ENCODE measurements at places on chromosomes 2 and 18.

GRCh38 chr2:179239195-179239594 lies 25.4 kb downstream of the SESTD1 start:
- no peak for DNase-seq

GRCh38 chr18:73614812-73615211 lies 532.8 kb downstream of the FBXO15 start:
- no peak for DNase-seq

GRCh38 chr2:118721817-118722551 lies 125.5 kb downstream of the EN1 start:
- DNase-seq: no peak

DNA sequence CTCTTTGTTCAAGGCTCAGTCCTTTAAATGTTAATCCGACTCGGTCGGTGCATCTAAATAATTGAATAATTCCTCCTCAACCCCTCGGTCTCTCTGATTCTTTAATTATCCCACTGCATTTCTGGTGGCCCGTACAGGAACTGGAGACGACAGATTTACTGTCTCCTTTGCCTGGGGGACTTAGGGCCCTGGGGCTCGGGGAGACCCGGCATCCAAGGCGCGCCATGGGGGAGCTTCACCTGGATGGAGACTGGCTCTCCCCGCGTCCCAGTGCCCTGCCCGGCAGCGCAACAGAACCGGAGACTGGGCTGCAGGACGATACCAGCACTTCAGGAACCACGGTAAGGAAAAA lies 47.7 kb upstream of the SELENOI start:
- no peak for DNase-seq

GRCh38 chr18:27378431-27379095 lies 193.5 kb upstream of the CHST9 start:
- no peak for DNase-seq

DNA sequence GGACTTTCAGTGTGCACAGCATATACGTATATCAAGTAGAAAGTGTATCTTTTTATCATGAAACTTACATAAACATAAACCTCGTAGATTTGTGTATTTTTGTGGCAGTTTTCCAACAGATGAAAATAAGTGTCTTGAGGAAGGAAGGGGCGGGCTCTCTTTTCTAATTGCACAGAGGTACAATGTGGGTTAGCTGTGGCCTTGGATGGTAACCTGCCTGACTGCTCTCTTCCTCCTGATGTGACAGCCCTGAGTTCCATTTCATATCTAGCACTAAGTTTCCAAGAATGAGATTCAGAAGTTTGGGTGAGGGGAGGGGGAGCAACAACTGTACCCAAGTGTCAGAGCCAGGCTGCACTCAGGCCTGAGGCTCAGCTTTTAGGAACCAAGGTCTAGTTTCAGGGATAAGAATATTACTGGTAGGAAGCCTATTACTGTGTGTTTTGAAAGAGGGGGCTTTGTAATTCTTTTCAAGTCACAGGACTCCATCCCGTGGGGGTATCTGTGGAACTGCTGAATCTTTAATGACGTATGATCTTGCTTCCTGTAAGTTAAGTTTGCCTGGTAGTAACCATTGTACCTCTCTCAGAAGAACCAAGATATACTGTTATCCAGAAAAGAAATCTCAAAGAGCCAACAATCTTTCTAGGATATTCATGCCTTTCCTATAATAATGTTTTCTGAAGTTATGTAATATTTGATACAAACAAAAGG lies 483.7 kb downstream of the PTPRM start:
- DNase-seq: no peak

- no peak for DNase-seq
These were observed 64.4 kb downstream of the IL1R2 start for GRCh38 chr2:102056079-102056581.

- no peak for DNase-seq
These were observed 120.9 kb upstream of the NRP2 start for GRCh38 chr2:205561441-205561840.

DNA sequence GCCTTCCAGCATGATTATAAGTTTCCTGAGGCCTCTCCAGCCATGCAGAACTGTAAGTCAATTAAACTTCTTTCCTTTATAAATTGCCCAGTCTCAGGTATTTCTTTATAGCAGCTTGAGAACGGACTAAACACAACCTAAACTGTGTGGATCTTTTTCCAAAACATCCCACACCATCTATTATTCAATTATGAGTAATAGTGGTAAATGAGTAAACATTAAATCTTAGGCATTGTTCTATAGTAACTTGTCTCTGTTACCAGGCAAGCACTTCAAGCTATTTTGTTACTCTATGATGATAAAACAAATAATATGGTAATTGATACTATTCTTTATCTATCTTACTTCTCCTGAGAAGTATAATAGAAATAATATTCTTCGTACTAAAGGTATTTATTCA lies 536.9 kb upstream of the CHAC2 start:
- no peak for DNase-seq

DNA sequence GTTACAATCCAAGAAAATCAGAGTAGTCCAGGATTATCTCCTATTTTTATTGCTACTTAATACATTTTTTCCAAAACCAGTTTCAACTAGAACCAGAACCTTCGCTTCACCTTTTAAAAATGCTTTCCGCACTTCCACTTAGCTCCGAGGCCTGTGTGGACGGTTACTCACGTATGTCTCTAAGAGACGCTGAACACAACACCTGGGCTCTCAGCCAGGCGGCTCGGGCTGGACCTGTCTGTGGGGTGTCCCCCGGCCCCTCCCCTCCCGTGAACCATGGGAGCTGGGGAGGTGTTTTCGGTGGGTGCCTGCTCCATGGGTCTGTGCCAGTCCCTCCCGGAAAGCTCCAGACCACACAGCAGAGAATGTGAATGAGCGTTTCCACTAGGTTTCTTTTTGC lies 223.8 kb downstream of the GLI2 start:
- no peak for DNase-seq

DNA sequence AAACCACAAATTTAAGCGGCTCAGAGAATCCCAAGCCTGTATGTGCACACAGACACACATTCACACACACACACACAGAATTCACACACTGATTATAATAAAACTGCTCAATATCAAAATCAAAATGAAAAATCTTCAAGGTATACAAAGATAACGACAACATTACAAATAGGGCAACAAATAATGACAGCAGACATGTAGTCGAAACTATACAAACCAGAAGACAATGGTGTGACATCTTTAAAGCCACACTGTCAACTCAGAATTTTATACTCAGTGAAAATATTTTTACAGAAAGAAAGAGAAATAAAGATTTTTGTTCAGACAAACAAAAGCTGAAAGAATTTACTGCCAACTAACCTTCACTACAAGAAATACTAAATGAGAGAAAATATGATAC lies 333.4 kb downstream of the INSIG2 start:
- DNase-seq: no peak

DNA sequence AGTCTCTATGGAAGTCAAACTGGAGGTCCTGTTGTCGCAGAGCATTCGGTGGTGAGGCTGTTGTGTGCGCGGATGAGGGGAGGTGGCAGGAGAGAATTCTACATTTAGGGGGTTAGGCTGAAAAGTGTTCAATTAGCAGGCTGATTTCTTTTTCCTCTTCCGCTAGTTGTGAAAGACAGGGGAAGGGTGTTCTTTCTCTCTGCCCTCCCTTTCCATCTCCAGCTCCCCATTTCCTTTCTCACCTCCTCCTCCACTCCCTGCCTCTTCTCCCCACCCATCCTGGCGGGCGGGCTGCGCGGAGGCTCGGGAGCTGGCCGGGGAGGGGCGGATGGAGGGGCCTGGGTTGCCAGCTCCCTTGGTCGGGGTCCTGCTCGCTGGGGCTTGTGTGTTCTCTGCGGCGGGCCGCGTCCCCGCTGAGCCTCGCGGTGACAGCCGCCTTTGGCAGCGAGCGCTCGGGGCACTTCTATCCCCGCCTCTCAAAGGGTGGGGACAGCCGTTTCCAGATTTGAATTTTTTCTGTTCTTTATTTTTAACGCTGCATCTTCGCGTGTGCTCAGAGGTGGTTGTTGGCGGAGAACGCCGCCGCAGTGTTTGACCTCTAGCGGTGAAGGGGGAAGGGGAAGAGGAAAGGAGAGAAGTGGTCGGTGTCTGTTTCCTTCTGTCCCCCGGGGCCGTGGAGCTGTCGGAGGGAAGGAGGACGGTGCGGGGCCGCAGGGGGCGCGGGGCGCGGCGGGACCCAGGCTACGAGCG lies 3.6 kb downstream of the SOX11 start:
- DNase-seq: no peak

DNA sequence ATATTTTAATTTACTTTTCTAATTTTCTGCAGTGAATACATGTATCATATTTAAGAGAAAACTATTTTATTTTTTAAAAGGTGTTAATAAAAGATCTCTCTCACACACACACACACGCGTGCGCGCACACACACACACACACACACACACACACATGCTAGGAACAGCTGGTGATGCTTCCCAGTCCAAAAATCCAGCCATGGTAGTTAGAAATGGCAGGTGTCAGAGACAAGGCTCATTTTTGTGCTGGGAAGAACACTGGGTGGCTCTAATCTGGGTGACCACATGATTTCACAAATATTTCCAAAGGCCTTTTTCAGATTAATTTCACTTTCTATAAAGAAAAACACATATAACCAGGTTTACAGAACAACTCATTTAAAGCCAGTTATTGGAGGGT lies 104.5 kb upstream of the NCK2 start:
- no peak for DNase-seq

GRCh38 chr2:237692601-237693290 lies 65.4 kb downstream of the LRRFIP1 start:
- DNase-seq: no peak

GRCh38 chr2:215360596-215360995 lies 48.7 kb downstream of the ATIC start:
- no peak for DNase-seq

Data from activated CD8-positive, alpha-beta memory T cell treated with anti-CD3 and anti-CD28 coated beads for 4 hours (primary cell).